Transverse colon (tissue), 4 donors: ENCODE measurements at places on chromosomes 3 and 15. TPM values are rescaled to one million over a fixed set of nuclear protein-coding genes. Genes with fewer than 3 reads are reported as not detected.

SKOR1 gene
- total RNA-seq, result not detected

TF gene
- 1.1 TPM for total RNA-seq

TMEM62 gene
- 21.3 TPM for total RNA-seq

ZSCAN2 gene
- 1.1 TPM for total RNA-seq

SNURF gene
- 12.5 TPM for total RNA-seq

DNA sequence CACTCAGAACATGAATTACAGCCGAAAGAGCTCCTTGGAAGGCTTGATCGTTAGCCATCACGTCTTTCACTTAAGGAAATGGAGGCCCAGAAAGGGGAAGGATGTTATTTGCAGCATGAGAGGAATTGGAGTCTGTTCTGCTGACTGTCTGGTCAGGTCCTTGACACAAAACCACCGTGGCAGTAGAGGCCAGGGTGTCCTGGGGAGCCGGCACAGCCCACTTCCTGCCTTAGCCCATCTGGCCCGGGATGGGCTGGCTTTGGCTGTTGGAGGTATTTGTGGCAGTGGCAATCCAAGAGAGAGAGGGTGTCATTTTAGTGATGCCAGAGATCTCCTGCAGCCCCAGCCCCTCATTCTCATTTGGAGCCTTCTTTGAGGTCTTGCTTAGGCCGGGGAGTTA, 37.4 kb downstream of the ST6GAL1 start:
- H3K27ac ChIP-seq, result no peak overlapping the region
- no peaks in the 10 kb centered on the region for H3K36me3 ChIP-seq
- H3K4me3 ChIP-seq, result no peak overlapping the region
- H3K27me3 ChIP-seq, result no peaks in the 10 kb centered on the region
- no peaks in the 10 kb centered on the region for H3K4me1 ChIP-seq
- no peak for DNase-seq

GRCh38 chr3:8145661-8146060, 356.0 kb upstream of the LMCD1 start:
- H3K27ac ChIP-seq, result no peak overlapping the region
- no peaks in the 10 kb centered on the region for H3K4me1 ChIP-seq
- no peaks in the 10 kb centered on the region for H3K27me3 ChIP-seq
- no peaks in the 10 kb centered on the region for H3K36me3 ChIP-seq

DNA sequence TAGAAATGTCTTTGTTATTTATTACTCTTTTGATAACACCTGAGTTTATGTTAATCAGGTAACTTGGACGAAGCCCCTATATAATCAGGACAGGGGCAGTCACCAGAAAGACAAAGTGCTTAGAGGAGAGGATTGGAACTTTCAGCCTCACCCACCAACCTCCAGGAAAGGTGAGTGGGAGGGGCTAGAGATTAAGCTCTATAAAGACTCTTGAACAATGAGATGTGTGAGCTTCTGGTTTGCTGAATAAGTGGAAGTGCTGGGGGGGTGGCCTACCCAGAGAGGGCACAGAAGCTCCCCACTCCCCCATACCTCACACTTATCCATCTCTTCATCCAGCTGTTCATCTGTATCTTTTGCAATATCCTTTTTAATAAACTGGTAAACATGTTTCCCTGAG, 73.9 kb downstream of the TTBK2 start:
- no peaks in the 10 kb centered on the region for H3K4me1 ChIP-seq
- DNase-seq, result no peak
- no peak overlapping the region for H3K4me3 ChIP-seq
- H3K27me3 ChIP-seq, result no peaks in the 10 kb centered on the region
- H3K27ac ChIP-seq, result no peak overlapping the region
- no peaks in the 10 kb centered on the region for H3K36me3 ChIP-seq

- no peaks in the 10 kb centered on the region for H3K4me1 ChIP-seq
- no peaks in the 10 kb centered on the region for H3K36me3 ChIP-seq
- H3K27ac ChIP-seq, result no peak overlapping the region
- no peak for DNase-seq
- peaks cover 12% of the 10 kb centered on the region for H3K27me3 ChIP-seq
These were observed 161.0 kb downstream of the FOXB1 start for GRCh38 chr15:60165111-60165510.

- peaks cover 9% of the 10 kb centered on the region for H3K27me3 ChIP-seq
- H3K36me3 ChIP-seq, result no peaks in the 10 kb centered on the region
- H3K27ac ChIP-seq, result no peak overlapping the region
- no peaks in the 10 kb centered on the region for H3K4me1 ChIP-seq
These were observed 34.3 kb downstream of the PRR23E start for GRCh38 chr3:127226946-127227842.

DNA sequence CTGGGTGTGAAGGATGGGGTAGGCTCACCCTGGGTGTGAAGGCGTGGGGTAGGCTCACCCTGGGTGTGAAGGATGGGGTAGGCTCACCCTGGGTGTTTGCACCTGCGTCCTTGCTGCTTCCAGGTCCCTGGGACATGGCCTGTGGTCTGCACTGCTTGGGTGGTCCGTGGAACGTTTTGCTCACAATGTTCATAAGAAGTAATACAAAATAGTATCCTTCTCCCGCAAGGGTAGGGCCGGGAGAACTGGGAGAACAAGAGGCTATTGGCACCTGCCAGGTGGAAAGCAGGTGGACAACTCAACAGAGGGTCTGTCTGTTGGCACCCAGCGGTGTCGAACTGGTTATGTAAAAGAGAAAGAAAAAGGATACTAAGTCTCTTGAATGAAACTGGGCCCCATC, 17.0 kb upstream of the PCSK6 start:
- peaks cover 3% of the 10 kb centered on the region for H3K27me3 ChIP-seq
- peaks cover 15% of the 10 kb centered on the region for H3K4me1 ChIP-seq
- H3K36me3 ChIP-seq, result no peaks in the 10 kb centered on the region
- no peak overlapping the region for H3K27ac ChIP-seq
- DNase-seq, result no peak

DNA sequence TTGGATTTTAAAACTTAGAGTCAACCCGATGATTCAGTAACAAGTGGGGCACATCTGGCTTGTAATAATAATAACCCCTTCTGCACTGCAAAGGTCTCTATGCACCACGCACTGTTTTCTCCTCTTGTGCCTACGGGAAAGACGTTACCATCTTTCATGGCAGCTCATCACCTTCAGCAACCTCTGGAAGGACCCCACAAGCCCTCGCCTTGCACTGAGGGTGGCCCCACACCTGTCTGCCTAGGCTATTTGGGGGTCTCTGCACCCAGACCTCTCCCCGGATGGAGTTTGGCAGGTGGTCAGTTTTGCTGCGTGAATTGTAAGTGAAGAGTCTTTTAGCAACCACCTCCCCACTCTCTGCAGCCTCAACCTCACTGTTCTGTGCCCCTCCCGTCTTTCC, 138.6 kb upstream of the MEF2A start:
- H3K27ac ChIP-seq, result no peak overlapping the region
- H3K4me3 ChIP-seq, result no peak overlapping the region
- DNase-seq, result no peak
- H3K36me3 ChIP-seq, result no peaks in the 10 kb centered on the region
- H3K27me3 ChIP-seq, result no peaks in the 10 kb centered on the region
- H3K4me1 ChIP-seq, result peaks cover 27% of the 10 kb centered on the region

DNA sequence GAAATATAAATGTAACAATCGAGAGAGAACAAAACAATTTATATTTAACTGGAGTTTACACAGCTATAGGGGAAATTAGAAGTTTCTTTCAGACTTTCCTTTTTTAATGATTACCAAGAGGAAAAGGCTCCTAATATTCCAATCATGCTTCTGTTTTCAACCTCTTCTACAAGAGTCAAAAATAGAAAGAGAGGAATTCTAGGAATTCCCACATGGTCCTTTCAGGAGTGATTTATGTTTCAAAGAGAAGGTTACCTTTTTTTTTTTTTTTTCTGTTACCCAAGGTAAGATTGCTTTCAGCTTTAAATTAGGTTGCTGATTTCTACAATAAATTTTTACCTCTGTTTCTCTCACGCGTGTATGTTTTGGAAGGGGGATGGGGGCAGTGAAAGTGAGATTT, 355.3 kb upstream of the DCBLD2 start:
- H3K4me3 ChIP-seq, result no peak overlapping the region
- H3K27me3 ChIP-seq, result no peaks in the 10 kb centered on the region
- DNase-seq, result no peak

GRCh38 chr3:49738067-49738713, 14.4 kb upstream of the GMPPB start:
- H3K4me3 ChIP-seq, result no peak overlapping the region
- no peaks in the 10 kb centered on the region for H3K27me3 ChIP-seq
- no peaks in the 10 kb centered on the region for H3K36me3 ChIP-seq
- DNase-seq, result no peak

DNA sequence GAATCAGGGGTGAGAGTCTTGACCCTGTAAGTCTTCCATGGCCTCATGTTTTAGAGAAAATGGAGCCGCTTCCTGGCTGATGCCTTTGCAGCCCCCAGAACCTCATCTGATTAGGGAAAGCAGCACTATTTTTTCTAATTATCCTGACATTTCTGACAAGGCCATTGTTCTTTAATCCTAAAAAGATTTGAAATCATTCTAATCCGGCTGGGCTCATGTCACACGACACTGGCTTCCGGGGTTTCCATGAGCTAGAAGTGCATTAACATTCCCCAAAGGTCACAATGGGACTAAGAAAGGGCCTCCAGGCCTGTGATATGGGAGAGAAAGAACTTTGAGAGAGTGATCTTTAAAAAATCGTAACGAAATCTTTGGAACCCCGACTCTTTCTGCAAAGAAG, 33.1 kb downstream of the RBP2 start:
- no peak overlapping the region for H3K4me3 ChIP-seq
- no peaks in the 10 kb centered on the region for H3K36me3 ChIP-seq
- no peak for DNase-seq
- no peaks in the 10 kb centered on the region for H3K27me3 ChIP-seq
- H3K4me1 ChIP-seq, result no peaks in the 10 kb centered on the region

- H3K36me3 ChIP-seq, result no peaks in the 10 kb centered on the region
- no peak for DNase-seq
- H3K4me1 ChIP-seq, result peaks cover 9% of the 10 kb centered on the region
- H3K4me3 ChIP-seq, result no peak overlapping the region
- no peaks in the 10 kb centered on the region for H3K27me3 ChIP-seq
- no peak overlapping the region for H3K27ac ChIP-seq
These were observed 23.3 kb downstream of the CFAP161 start for GRCh38 chr15:81157195-81157938.
